Glutamatergic neuron (in vitro differentiated cells): ENCODE measurements at places on chromosomes 4 and X. TPM values are rescaled to one million over a fixed set of nuclear protein-coding genes. Genes with fewer than 3 reads are reported as not detected.

GRCh38 chr4:95532305-95532704 is 16.5 kb downstream of the UNC5C start:
- DNase-seq: no peak

- peak; percentile 68 for DNase-seq
Measured at GRCh38 chrX:22081475-22082092, 49.5 kb downstream of the PHEX start.

SFRP2 gene
- 0.54 TPM for total RNA-seq

DNA sequence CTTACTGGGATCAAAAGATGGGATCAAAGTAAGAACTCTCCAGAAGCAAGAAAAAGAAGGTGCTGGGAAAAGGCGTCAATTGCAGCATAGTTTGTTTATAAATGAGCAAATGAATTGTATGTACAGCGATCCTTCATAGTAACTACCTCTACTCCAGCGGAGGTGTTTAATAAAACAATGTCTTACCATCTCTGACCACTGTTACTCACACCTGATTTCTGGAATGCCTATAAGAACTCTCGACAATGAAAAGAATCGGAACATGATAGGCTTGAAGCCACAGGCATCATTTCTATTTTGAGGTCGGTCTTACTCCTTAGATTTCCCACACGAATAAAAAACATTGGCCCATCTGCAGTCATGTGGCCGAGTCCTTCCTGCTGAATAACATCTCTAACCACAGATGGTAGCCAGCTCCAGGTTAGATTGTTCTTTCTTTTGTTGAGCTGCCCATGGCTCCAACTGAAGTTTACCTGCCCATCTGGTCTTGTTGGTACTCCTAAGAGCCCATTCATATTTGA is 67.6 kb downstream of the CLDN34 start:
- no peak for DNase-seq

- DNase-seq: no peak
Measured at GRCh38 chr4:91128519-91128918, 1001.3 kb downstream of the CCSER1 start.

DNA sequence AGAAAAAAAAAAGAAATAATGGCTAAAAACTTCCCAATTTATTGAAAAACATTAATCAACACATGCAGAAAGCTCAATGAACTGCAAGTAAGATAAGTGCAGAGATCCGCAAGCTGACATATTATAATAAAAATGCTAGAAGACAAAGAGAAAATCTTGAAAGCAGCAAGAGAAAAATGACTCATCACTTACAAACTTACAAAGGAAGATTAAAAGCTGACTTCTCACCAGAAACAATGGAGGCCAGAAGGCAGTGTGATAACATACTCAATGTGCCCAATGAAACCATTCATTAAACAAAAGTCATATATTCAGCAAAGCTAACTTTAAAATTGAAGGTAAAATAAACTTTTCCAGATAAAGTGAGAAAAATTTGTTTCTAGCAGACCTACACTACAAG is 7.3 kb upstream of the BRWD3 start:
- DNase-seq: no peak

- DNase-seq: no peak
Measured at GRCh38 chr4:153522802-153523094, 56.6 kb downstream of the TMEM131L start.

INTU gene
- 6.3 TPM for total RNA-seq

UGT2B11 gene
- not detected for total RNA-seq

DNA sequence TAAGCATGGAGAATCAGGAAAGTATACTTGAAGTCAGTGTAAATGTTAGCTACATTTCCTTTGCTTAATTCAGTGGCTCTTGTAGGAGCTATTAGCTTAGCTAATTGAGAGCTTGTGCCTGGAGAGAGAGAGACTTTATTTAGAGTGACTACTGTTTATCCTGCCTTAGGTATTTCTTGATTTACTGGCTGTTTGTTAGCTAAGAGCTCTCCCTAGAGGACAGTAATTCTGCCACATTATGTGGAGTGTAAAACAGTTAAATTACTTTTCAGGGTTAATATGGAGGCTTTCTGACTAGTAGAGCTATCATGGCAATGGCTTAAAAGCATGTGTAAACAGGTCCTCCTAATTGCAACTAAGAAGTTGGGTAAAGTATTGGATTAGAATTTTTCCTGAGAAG is 306.5 kb upstream of the TECRL start:
- DNase-seq: no peak
